ENCODE measurements at places on chromosomes 5 and 9.

GRCh38 chr5:159911349-159911748 lies 4.9 kb upstream of the ADRA1B start:
- no peak for DNase-seq

- no peak for DNase-seq
Measured at GRCh38 chr9:130095872-130096271, 42.2 kb downstream of the GPR107 start.

- no peak for DNase-seq
Measured at GRCh38 chr5:171520300-171521174, 101.1 kb downstream of the FGF18 start.

DNA sequence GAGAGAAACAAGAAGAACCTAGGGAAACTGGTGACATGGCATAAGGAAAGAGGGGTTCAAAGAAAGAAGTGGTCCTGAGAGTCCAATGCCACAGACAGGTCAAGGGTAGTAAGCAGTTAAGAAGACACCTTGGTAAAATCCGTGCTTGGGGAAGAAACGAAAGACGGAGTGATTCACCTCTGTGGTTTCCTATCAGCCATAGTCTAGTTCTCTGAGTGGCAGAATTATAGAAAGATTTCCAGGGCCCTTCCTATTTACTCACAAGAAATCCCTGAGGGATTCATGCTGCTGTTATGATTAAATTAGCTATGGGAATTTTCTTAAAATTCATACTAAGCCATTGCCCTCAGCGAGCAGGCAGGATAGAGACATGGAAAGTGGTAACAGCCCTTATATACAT lies 31.7 kb downstream of the IL33 start:
- DNase-seq = no peak

DNA sequence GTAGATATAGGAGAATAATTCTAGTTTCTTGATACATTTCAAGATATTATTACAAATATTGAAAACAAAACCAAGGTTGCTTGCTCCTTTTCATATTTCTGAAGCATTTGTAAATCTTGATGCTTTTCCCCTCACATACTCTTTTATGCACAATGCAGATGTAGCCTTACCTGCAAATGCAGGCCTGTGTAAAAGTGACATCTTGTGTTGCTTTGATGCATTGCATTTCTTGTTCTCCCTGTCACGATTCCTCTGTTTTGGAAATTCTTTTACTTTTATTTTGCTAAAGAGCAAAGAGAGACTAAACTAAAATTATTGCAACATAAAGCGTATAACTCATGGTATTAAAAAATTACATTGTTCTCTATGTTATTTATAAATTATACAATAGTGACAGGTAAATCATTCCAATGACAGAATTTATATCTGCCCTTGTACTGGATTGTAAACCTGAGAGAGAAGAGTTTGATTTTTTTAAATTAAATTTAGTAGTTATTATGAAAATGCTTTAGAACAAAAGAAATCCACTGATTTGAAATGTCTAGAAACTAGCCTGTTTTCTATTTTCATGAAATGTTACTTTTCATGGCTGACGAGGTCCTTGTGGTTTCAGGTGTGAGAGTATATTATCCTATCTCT lies 970.0 kb downstream of the MAT2B start:
- DNase-seq = no peak

DNA sequence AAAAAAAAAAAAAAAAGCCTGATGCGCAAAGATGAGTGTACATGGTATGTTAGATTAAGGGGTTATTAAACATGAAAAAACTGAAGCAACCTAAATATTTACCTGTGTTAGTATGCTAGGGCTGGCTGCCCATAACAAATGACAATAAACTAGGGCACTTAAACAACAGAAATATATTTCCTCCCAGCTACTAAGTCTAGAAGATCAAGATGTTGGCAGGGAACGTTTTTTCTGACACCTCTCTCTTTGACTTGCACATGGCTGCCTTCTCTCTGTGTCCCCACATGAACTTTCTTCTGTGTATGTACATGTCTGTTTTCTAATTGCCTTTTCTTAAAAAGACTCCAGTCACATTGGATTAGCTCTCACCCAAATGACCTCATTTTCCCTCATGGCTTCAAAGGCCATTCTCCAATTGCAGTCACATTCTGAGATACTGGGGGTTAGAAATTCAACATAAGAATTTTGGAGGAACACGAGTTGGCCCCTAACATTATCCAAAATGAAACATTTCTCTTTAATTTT lies 694.5 kb downstream of the CDH9 start:
- DNase-seq = no peak

DNA sequence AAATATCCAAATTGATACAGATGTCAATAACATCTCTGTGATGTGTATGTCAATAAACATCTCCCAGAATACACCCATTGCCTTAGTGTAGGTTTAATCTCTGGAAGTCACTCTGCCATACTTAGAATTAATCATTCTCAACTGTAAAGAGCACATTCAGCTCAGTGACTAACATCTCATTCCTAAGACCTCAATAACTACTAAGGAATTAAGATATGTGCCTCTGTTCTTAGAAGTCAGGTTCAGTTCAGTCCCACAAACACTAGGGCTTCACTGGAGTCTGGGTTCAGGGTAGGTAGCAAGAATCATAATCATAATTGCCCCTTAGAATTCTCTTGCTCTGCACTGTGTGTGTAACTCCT lies 31.7 kb downstream of the UGCG start:
- no peak for DNase-seq

- no peak for DNase-seq
Measured at GRCh38 chr9:137748311-137748710, 129.3 kb upstream of the CACNA1B start.

GRCh38 chr9:81653240-81653639 lies 36.1 kb downstream of the TLE1 start:
- no peak for DNase-seq

- DNase-seq = no peak
Measured at GRCh38 chr9:136665704-136666371, 3.1 kb downstream of the EGFL7 start.

GRCh38 chr5:82465235-82465634 lies 187.1 kb upstream of the RPS23 start:
- no peak for DNase-seq
